Pulmonary artery endothelial cell (primary cell): ENCODE measurements at places on chromosomes 12 and 14.
A peak's percentile ranks its signal among the peaks of the same experiment; 100 is the strongest.

GRCh38 chr14:105919458-105920150, 393.2 kb downstream of the TMEM121 start:
- no peak for DNase-seq

DNA sequence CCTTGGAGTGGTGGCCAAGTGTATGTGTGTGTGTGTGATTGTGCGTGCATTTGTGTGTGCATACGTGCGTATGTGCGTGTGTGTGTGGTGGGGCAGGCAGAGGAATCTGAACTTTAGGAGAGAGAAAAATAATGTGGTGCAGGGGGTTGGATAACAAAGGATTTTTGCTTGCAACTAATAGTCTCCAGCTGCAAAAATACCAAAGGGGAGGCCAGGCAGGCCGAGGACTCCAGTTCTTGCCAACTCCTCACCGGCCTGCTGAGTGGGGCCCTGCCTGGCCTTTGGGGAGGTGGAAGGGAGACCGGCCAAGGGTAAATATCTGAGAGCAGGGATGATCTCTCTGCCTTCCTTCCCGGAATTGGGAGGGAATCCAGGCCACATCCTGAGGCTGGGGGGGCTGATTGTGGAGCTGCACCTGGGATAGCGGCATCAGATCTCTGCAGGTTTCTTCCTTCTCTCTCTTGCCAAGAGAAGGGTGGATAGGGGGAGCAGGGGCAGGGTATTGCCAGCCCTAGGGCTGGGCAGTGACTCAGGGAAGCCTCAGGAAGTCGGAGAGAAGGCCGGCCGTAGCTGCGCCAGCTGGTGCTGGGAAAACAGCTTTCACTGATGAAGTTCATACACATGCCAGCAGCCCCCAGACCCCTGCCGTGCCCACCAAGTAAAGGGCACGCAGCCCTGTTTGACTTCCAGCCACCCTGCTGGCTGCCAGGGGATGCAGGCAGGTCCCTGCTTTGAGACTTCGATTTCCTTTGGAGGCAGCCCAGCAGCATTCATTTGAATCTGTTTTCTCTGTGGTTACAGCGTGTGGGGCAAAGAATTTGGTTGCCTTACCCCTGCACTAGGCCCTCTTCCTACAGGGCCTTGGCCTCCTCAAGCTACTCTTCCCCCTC, 4.6 kb upstream of the LRP1-AS start:
- no peak for DNase-seq

DNA sequence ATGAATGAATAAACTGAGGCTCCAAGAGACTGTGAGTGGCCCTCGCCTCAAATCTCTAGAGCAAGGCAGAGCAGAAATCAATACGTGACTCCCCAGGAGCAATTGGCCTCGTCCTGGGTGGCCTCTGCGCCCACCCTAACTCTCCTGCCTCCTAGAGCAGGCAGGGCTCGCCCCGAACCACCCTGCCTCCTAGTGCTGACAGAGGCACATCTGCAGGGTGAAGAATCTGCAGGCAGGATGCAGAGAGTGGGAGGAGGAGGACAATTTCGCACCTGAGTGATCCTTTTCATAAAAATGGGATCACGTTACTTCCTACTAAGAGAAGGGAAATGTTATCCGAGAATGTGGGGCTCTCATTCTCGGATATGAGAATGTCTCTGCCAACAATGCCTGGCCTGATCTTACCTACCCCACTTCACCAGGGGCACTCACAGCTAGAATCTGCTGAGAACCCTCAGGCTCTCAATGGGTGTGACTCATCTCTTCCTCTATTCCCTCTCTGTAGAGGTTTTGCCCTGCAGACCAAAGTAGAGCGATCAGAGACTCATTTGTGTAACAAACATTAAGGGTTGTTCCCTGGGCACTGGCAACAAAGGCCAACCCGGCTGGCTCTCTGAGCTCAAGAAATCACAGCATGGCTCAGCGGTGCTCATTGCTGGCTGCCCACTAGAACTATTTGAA, 61.7 kb upstream of the BCL2L14 start:
- DNase-seq, result peak; percentile 8

GRCh38 chr14:23366426-23366921, 1.5 kb upstream of the EFS start:
- no peak for DNase-seq

DNA sequence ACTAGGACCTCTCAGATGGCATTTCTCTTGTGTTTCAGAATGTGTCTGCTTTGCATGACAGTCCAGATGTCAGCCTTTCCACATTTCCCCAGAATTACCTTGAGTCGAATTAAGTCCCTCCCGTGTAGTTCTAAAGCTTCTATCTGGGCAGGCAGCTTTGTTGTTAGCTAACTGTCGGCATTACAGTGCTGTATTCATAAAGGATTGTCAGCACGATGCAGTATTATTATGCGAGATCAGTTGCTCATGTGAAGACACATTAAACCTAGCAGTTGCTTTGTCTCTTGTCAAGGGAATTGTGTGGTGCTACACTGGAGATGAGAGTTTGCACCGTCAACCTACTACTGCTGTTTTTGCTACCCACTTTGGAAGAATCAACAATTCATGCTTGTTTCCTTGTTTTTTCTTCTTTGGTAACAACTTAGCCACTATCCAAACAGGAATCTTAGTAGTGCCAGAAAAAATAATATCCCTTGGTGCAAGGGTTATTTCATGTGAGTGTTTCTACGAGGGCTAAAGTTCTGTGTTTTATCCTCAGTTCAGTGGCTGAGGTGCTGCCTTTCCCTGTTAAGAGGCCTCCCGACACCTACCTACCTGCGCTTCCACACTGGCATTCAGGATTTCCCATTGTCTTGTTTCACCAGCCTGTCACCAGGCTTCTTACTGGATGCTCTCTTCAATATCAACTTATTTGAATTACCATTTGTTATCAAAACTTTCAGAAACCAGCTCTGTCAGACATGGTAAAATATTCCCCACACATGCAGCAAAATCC, 297.9 kb upstream of the G2E3 start:
- no peak for DNase-seq

DNA sequence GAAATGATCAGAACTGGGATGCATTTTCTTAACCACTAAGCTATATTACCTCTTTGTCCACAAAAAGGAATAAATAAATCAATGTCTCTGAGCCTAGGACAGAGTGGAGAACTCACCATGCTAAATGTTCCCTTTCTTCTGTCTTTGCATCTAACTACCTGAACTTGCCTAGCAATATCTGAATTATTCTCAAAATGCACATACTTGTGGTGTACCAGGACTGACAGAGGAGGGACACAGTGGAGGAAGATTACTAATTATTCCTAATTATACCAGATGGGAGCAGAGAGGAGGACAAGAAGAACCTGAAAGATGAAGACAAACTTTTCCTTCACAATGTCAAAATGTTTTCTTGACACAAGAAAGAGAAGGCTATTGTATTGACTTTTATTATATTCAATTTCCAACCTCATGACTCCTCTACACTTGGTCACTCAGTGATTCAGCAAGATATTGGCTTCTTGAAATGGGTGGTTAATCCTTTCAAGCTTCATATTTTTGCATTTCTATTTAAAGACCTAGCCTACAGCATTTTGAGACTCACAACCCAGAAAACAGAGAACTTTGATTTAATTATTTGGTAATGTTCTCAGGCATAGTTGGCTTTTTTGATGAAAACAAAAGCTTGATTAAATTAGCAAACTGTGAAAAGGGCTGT, 117.2 kb upstream of the LRFN5 start:
- no peak for DNase-seq

- no peak for DNase-seq
Observed at GRCh38 chr14:33285902-33286700, 347.4 kb downstream of the NPAS3 start.

DNA sequence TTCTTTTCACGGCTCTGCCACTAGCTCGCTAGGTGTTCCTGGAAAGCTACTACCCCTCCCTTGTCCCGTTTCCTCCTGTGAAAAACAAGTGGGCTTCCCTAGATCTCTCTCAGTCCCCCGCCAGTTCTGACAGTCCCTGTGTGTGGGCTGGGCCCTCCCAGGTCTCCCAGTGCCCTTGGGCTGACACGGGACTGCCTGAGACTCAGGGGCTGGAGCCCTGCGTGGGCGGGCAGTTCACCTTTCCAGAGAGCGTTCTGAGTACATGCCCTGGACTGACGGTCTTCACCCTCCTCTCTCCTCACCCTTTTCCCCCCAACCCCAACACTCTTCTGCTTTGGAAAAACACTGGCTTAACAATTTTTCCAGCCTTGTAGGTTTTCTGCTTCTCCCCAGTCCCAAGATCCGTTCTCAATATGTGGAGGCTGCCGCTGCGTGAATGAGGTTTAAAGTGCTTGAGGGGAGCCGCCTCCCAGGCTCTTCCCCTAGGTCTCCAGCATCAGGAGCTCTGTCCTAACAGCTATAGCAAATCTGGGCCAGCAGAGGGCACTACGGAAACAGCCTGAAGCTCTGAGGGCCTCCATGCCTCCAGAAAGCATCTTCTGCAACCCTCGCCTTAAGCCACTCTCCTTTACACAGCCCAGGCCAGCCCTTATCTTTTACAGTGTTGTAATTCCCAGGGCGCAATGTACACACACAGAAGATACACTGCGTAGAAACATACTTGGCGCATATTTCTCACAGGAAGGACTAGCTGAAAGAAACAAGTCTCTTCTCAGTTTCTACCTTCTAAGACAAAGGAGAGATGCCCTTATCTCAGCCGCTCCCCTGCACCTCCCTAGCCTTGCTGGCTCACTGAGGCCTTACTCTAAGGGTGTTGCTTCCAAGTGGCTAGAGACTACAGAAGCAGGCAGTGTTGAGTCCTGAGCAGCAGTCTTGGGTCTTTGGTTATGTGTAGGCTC, 10.4 kb upstream of the DCD start:
- peak; percentile 7 for DNase-seq

DNA sequence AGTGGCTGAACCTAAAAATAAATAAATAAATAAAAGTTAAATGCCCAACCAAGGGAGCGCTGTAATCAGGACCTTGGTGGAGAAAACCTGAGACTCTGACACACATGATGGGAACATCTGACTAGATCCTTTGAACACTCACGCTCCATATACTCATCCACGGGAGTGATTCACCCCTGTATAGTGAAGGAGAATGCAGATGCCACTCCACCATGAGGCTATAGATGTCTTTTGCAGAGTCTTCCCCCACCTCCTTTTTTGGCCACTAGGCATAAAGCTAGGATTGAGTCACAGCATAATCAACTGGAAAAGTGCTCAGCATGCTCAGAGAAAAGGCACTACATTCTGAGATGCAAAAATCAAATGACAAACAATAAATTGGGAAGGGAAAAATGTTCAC, 19.0 kb downstream of the ADAM20 start:
- DNase-seq, result no peak

- no peak for DNase-seq
Observed at GRCh38 chr12:67457778-67458665, 188.9 kb downstream of the CAND1 start.

- peak; percentile 71 for DNase-seq
Observed at GRCh38 chr12:96103067-96103644, 67.8 kb upstream of the LTA4H start.

GRCh38 chr12:51531284-51531977, 59.6 kb upstream of the SCN8A start:
- no peak for DNase-seq

DNA sequence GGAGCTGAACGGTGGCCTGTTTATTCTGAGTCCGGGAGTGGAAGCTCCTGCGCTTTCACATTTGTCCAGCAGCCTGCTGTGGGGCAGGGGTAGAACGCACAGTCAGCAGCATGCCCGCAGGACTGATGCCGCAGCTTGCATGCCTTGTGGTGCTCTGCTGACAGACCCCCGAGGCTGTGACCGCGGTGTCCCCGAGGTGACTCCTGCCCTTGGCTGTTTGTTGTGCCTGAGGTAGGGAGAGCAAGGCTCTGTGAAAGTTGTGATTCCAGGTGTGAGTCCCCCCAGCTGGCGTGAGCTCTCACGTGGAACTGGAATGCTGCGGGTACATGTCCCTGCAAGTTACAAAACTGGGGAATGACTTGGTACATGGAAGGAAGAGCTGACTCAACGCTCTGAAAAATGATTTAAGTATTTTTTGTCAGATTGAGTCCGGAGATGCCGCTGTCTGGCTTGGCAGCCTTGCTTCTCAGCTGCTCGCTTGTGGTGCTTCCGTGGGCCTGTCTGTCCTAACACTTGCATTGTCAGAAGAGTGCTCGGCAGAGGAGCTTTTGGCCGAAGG, 18.1 kb downstream of the MLXIP start:
- DNase-seq, result no peak

GRCh38 chr14:78902010-78902623, 731.9 kb downstream of the NRXN3 start:
- no peak for DNase-seq

DNA sequence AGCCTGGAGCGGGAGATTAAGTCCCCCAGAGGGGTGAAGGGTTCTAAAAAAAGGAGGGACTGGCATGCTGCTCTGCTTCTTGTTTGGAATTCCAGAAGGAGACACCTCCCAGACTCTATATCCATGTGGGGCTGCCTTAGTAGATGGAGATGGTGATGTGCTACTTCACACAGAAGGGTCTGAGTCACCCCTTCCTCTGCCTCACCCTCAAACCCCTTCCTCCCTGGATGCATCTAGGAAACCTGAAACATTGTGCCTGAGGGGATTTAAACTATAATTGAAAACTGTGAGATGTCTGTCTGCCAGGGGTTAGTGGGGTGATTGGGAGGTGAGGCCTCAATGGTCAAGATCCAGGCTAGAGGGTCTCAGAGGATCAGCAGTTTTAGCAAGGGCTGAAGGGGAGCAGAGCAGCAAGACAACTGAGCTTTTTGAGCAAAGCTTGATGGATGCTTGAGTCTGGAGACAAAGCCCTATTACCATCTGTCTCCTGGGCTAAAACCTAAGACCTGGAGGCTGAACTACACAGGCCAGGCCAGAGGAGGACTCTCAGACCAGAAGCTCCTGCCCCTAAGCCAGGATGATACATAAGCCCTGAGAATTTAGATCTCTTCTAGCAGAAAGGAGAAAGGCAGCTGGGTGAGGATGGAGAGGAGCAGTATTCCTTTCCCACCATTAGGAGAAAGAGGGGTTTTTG, 314.7 kb upstream of the ATP2B1 start:
- DNase-seq, result no peak

DNA sequence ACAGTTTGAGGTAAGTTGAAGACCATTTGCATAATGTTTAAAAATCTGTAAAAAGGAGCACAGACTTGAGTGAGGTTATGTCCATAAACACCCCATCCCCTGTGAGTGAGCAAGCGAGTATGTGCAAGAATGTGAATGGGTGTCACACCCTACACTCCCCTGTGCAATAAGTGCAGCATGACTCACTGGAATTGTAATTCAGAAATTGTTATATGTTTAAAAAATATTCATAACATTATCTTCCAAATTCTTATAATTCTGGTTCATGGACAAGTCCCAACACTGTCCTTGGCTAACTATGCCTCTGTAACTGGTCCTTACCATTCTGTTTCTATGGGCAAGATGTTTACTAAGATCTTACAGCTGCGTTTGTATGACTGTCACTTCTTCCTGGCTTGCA, 207.8 kb upstream of the FAR2 start:
- DNase-seq, result no peak

GRCh38 chr12:108112832-108113556, 16.1 kb upstream of the WSCD2 start:
- no peak for DNase-seq
